Daoy (cell line): ENCODE measurements at places on chromosomes 2 and 18.

GRCh38 chr2:229159405-229159804, 111.7 kb downstream of the PID1 start:
- no peak for DNase-seq

DNA sequence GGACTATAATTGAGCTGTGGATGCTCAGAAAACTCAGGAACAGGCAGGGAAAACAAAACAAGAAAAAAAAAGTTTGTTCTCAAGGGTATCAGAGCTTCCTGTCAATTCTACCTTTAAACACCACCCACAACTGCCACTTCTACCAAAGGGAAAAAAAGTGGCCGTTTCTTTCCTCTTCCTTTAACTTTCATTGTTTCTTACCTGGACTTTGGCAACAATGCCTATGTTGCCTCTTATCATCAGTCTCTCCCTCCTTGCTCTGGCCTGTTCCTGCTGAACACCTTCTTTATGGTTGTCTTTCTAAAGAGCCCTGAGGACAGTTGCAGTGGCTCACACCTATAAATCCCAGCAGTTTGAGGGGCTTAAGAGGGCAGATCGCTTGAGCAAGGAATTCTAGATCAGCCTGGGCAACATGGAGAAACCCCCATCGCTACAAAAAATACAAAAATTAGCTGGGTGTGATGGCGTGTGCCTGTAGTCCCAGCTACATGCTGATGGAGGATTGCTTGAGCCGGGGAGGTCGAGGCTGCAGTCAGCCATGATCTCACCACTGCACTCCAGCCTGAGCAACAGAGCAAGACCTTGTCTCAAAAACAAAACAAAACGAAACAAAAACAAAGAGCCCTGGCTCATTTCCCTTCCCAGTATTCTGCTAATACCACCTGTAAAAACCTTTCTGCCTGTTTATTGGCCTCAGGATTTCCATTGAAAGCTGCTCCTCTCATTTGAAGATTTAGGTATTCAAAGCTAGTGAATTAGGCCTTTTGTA, 18.0 kb upstream of the NR4A2 start:
- DNase-seq: no peak

DNA sequence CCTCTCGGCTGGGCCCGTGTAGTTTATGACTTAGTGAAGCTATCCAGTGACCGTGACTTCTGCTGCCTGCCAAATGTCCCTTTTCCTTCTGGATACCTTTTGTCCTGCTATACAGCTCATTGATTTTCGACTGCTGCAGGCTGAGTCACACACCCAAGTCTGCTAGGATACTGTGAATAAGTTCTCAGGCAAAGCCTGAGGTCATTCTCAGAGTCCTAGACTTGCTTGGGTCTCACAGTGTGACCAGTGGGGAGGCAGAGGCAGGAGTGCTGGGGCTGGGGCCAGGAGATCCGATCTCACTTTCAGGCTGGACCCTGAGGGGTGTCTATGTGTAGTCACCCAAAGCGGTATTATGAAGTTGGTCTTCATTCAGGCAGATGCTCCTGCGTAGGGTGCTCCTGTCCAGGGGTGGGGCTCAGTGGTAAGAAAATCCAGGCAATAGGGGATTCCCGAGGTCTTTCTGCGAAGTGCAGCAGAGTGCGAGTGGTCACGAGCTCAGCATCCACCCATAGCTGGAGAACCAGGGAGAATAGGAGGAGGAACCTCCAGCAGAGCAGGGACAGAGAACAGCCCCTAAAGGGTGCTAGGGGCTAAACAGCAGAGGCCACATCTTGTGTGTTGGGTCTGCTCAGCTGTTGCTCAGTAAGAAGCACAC, 268.6 kb upstream of the NCKAP5 start:
- DNase-seq: no peak

- no peak for DNase-seq
These were observed 15.6 kb downstream of the BMP10 start for GRCh38 chr2:68855550-68855949.

- no peak for DNase-seq
These were observed 94.8 kb upstream of the SEC11C start for GRCh38 chr18:59044855-59045254.

DNA sequence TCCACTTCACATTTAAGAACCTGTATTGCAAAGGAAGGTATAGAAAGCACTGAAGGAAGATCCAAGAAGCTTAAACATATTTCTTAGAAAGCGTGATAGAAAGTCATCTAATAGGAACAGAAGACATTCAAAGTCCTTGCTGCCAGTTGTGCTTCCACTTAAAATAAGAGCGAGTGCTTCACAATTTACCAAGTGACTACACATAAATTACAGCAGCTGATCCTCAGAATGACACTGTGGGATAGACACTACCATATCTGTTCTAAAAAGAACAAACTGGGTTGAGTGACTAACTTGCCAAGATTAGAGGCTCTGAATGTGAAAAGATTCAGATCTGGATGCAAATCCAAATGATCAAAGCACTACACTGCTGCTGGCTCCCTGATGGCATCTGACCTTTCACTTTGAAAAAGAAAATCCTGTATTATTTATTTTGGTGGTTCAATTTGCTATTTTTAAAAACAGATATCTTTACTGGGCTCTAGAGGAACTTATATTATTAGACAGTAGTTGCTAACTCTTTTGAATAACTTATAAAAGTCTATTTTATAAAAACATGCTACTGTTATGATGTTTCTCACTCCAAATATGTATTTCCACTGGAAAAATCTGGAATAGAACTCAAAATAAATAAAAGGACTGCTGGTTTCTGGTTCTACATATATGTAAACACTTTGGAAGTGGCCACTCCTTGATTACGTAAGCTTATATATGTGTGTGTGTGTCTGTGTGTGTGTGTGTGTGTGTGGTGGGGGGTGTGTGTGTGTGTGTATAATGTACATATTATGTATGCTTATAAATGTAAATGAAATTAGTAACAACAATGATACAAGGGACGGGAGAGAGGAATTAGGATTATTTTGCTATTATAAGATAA, 57.4 kb downstream of the KIDINS220 start:
- no peak for DNase-seq

- no peak for DNase-seq
These were observed 3.7 kb upstream of the RAB1A start for GRCh38 chr2:65133626-65134025.

GRCh38 chr2:204515416-204515815, 29.9 kb upstream of the PARD3B start:
- no peak for DNase-seq

- DNase-seq: no peak
These were observed 219.0 kb downstream of the ALPK2 start for GRCh38 chr18:58409802-58410445.

GRCh38 chr2:18763338-18763737, 174.0 kb upstream of the NT5C1B start:
- no peak for DNase-seq

- peak; percentile 43 for DNase-seq
These were observed 3.3 kb upstream of the GPBAR1 start for GRCh38 chr2:218257390-218257981.
